ENCODE measurements at places on chromosomes 1 and 21.
A peak's percentile ranks its signal among the peaks of the same experiment; 100 is the strongest.

DNA sequence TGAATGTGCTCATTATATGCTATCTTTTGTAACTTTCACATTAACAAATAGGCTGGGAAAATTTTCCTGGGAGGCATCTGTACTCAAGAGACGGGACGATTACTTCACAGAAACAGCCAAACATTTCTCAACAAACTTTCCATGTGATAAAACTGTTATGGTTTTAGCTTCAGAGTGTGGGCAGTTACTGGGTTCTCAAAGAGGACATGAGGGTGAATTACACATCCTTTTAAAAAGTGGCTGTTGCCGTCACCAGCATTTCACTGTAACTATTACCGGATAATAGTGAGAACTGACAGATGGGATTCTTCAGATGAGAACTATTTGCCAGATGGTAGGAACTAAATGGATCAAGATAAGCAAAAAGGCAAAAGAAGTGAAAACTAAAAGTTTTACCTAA lies 109.1 kb downstream of the APP start:
- no peak for DNase-seq

GRCh38 chr1:41568204-41568603 lies 83.7 kb upstream of the EDN2 start:
- DNase-seq, result no peak

DNA sequence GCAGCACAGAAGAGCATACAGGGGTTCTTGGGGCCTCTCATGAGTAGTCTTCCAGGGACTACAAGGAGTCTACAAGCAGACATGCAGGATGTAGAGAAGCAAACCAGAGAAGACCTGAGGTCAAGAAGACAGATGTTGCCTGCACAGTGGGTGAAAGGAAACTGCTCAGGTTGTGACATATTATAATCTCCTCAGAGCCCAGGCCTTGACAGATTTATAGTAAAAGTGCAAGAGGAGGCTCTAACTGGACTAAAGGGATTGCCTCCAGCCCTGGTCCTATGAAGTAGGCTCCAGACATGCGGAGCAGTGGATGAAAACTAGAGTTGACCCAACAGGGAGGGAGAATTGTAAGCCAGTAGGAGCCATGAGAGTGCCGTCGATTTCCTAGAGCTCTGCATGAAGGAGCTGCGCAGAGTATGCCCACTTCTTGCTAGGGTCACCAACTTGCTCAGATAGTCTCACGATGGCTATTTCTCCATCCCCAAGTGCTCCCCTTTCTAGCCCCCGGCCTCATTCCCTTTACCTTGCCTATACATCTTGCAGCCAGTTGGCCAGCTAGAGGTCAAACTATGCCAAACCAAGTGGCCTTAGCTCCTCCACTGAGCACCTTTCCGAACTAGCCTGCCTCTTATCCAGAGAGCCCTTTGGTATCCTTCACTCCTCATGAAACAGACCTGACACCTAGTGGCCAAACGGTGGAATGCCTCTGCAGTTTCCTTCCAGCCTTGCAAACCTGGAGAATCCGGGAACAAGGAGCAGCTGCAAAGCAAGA lies 36.2 kb upstream of the IPO9 start:
- DNase-seq, result peak; percentile 87

- DNase-seq, result no peak
These were observed 109.7 kb downstream of the PPIAL4G start for GRCh38 chr1:148373192-148373925.

GRCh38 chr1:194535369-194535768 lies 1349.0 kb upstream of the B3GALT2 start:
- DNase-seq, result peak; percentile 92

DNA sequence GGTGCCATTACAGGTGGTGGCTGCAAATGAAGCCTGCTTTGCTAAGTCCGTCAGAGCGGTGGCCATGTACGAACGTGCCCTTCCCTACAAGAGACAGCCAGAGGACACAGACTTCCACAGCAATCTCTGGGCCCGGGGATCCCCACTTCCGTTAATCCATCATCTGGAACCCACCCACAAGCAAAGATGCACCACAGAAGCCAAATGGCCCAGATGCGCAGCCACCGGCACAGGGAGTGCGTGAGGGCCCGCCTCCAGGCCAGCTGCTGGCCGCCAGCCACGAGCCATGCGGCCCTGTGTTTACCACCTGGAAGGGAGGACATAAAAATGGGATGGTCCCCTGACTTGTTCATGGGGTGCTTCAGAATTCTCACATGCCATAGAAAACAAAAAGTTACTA lies 22.1 kb downstream of the MRAP start:
- DNase-seq, result no peak

DNA sequence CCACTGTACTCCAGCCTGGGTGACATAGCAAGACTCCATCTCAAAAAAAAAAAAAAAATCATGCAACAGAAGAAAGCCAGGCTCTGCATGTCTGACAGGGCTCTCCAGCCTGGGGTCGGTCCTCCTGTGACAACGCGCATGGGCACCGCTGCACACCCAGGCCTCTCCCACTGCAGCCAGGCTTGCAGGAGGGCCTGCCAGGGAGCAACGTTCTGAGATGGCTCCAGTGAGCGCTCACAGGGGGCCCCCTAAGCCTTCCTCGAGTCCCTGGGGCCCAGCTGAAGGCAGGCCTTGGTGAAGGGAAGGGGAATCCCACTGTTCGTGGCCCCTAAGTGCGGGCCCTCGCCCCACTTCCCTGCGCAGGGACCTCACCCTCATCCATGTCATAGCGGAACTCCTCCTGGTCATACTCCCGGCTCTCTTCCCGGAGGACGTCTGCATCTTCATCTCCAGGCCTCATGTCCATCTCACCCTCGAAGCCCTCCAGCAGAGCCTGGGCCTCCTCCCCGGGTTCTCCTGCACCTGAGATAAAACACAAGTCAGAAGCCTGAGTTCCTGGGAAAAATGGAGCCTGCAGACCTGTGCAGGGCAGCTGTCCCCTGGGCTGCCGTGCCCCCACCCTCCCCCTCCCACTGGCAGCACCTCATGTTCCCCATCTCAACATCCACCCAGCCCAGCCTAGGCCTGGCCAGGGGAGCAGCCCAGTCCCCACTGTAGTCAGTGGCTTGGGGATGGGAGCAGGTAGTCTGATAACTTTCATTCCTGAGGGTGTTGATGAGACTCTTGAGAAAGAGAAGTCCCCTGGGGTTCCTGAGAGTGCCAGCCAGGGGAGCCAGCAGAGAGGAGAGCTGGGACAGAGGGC lies 20.3 kb downstream of the RSPH1 start:
- no peak for DNase-seq

- DNase-seq, result no peak
These were observed 55.2 kb upstream of the TARBP1 start for GRCh38 chr1:234533975-234534876.

DNA sequence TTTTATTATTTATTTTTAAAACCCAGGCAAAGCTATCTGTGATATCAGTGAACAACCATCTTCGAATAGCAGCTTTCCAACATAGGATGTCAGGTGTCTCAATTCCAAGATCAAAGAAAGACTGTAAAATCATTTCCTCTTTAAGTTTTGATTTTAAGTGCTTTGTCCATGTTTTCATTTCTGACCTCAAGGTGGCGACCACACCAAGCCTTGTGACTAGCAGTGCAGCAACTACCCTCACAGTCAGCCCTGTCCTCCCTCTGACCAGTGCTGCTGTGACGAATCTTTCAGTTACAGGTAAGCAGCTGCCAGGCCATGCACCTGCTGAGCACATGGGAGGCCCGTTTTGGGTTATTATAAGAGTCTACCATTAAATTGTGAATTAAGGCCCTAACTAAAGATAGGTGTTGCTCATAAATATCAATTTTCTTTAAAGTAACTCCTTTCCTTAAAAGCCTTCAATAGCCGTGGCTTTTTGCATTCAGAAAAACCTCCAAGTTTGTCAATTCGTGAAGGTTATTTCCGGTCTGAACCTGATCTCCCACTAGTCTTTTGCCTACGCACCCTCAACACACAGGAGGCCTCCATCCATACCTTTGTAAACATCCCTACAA lies 117.0 kb downstream of the CD247 start:
- DNase-seq, result peak; percentile 73

DNA sequence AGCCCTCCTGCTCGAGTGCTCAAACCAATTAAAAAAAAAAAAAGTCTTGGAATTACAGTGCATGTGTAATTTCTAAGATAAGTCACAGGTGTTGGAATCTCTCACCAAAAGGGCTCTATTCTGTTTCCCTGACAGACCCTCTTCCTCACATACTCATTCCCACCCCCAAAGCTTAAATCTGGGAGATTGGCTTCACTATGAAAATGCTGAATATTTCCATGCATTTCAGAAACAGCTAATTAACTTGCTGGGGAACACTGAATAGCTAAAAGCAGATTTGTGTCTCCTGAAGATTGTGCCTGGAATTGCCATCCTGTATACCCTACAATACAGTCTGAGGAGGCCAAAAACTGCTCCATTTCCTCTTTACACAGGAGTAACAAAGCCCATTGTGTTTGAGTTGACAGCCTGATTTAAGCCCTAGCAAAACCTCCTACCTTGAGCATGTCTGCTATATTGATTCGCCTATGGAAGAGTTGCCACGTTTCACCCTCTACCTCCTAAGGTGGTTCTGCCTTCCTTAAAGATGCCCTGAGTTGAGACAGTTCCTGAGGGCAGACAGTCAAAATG lies 1.4 kb upstream of the PIK3R3 start:
- DNase-seq, result no peak

DNA sequence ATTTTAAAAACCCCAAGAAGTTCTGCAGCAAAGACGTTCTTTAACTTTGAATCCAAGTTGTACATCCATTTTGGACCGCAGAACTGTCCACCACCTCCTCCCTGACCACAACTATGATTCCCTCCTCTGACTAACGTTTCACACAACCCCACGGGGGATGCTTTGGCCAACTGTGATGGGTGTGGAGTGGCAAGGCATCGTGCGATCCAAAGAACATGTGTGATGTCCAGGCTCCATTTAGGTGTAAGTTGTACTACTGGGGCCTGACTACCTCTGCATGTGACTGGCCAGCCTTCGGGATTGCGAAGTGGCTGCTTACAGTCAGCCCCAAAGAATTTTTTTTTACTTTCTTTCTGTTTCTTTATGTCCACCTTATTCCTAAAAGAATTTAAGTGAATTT lies 6.7 kb downstream of the KCNJ15 start:
- no peak for DNase-seq

GRCh38 chr1:16164213-16165072 lies 8.6 kb upstream of the EPHA2 start:
- DNase-seq, result peak; percentile 43

DNA sequence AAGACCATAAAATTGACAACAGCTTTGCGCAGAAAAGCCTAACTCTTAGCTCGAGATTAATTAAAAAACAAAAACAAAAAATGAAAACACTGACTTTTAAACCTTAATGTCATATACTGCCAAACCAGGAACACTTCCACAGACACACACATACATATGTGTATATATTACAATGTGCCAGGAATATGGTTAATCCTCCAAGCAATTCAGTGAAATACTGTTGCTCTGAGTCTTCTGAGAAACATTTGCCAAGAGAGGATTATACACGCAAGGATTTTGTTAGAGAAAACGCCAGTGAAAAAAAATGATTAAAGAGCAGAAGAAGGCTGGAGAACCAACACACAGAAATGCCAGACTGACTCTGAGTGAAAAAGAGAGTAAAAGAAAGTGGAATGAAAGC lies 116.7 kb upstream of the CHRM3 start:
- no peak for DNase-seq

- DNase-seq, result no peak
These were observed 24.4 kb downstream of the FUBP1 start for GRCh38 chr1:77954521-77954920.

DNA sequence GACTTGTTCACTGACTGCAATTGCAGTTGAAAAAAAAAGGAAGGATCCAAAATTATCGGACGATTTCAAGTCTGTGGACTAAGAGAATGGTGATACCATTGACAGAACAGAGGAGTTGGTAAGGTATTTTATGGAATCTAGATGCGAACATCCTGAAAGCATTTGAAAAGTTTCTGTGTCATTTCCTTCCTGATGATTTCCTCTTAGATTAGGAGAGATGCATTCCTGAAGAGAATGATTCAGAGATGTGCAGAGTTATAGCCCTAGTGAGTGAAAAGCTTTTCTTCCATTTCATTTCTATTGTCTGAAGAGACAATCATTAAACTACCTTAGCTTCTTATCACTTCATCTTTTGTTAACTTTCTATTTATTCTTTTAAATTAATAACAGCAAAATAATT lies 200.0 kb downstream of the KCNK2 start:
- no peak for DNase-seq

GRCh38 chr1:51941528-51941927 lies 49.0 kb downstream of the RAB3B start:
- no peak for DNase-seq

- DNase-seq, result peak; percentile 70
These were observed 637 bp upstream of the MYBPHL start for GRCh38 chr1:109307274-109308021.

- DNase-seq, result peak; percentile 52
These were observed 20.9 kb upstream of the RAB4A start for GRCh38 chr1:229249854-229250644.

GRCh38 chr1:227357171-227357926 lies 39.1 kb upstream of the CDC42BPA start:
- peak; percentile 89 for DNase-seq

GRCh38 chr1:15578921-15579682 lies 5.7 kb downstream of the AGMAT start:
- DNase-seq, result no peak

DNA sequence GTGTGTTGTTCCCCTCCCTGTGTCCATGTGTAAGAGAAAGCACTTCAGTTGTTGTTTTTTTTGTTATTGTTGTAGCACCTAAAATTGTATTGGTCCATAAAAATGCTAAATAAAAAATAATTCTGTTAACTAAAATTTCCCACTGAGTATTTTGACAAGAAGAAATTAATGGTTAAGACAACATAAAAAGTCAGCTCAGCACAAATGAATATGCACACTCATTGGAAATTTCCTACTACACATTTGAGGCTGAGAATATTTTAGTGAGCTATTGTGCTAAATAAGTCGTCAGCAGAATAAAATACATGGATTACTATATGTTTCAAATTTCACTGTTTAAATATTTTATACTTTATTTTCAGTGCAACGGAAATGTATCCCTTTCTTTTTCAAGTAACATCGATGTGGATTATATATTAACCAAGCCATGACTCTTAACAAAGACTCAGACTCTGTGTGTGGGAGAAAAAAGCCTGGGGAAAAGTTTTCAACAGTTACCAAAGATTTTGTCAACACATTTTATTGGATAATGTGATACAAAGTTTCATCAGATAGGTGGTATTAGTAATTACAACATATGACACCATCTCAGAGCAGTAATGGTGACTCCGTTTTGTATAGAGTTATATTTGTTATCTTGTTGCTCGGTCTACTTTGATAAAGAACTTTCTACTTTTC lies 63.4 kb downstream of the LYPLAL1 start:
- DNase-seq, result no peak

GRCh38 chr1:28973596-28974421 lies 59.4 kb downstream of the EPB41 start:
- DNase-seq, result peak; percentile 41
